ENCODE measurements at places on chromosomes 2 and 18. TPM values are rescaled to one million over a fixed set of nuclear protein-coding genes. Genes with fewer than 3 reads are reported as not detected.

DNA sequence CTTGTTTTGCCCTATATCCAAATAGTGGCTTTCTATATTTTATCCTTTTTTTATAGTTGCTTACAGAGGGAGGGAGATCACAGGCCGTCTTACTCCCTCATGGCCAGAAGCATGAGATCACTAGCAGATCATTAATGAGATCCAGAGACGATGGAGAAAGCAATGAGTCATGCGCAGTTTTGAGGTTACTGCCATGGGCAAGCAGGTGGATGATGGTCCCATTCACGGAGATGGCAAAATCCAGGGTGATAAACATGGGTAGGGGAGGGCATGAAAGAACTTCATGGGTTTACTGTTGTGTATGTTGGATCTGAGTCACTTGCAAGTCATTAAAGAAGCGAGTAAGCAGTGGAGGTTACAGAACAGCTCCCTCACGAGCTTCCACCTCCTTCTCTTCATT is 60.4 kb downstream of the C18orf63 start:
- DNase-seq = peak; percentile 3

DNA sequence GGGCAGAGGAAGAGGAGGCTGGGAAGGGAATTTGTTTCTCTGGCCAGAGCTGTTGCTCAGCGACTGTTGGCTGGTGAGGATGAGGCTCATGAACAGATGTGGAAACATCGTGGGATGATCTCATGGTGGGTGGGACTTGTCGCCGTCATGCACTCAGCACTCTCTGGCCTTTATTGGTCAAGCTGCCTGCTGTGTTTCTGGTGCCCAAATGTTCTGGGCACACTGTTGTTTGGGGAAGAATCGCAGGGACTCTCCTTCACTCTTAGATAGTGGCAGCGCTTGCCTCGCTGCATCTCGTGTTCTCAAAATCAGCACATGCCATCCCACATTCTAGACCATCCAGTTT is 145.6 kb downstream of the AGAP1 start:
- peak; percentile 66 for DNase-seq

GRCh38 chr2:17199741-17200140 is 318.5 kb downstream of the RAD51AP2 start:
- DNase-seq = no peak

GRCh38 chr18:22847392-22847791 is 85.7 kb upstream of the RBBP8 start:
- DNase-seq = no peak

DNA sequence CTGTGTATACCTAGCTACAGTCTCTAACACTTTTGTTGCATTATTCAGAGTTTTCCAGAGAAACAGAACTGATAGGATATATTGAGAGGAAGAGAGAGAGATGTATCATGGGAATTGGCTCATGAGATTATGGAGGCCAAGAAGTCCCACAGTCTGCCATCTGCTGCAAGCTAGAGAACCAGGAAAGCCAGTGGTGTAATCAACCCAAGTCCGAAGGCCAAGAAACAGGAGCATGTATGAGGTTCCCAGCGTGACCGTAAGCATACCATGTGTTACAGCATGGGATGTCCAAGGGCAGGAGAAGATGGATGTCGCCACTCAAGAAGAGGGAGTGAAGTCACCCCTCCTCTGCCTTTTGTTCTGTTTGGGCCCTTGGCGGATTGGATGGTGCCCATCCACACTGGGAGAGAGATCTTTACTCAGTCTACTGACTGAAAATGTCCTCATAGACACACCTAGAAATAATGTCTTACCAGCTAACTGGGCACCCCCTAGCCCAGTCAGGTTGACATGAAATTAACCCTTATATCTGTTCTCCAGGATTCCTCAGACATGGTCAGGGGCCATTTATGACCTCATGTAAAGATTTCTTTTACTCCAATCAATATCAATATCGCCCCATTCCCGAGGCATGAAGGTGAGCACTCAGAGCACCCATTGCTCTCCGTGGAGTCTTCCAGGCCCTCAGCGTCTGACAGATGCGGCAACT is 179.6 kb downstream of the CTIF start:
- DNase-seq = no peak

DNA sequence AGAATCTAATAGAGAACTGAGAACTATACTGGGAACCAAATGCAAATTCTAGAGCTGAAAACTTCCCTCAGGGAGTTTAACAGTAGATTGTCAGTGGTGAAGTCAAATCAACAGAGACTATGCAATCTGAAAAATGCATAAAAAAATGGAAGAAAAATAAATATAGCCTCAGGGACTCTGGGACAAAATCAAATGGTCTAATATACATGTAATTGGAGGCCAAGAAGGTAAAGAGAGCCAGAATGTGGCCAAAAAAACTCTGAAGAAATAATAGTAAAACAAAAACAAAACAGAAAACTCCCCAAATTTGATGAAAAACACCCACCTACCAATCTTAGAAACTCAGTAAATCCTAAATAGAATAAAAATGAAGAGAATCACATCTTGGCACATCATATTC is 16.5 kb downstream of the DNAJC27 start:
- no peak for DNase-seq

GRCh38 chr18:1361936-1362335 is 457.3 kb downstream of the ADCYAP1 start:
- no peak for DNase-seq

DNA sequence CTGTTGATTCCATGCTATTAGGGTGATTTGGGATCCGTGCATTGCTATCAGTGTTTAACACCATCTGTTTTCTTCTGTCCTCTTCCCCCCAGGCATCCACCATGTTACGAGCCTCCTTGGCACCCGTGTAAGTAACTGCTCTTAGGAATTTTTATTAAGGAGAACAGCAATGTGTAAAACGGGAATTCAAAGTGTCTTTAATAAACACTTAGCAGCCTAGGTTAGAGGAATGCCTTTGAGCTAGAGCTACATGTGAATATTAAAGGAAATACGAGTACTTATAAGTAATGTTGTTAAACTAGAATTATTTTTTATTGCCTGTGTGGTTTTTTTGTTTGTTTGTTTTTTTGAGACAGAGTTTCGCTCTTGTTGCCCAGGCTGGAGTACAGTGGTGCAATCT is 58.1 kb downstream of the ARMC9 start:
- no peak for DNase-seq

- no peak for DNase-seq
Observed at GRCh38 chr2:169472249-169472648, 7.0 kb upstream of the BBS5 start.

GRCh38 chr2:147449323-147449991 is 395.4 kb upstream of the ACVR2A start:
- DNase-seq = no peak

GRCh38 chr2:196217116-196217515 is 45.7 kb upstream of the STK17B start:
- no peak for DNase-seq

DNA sequence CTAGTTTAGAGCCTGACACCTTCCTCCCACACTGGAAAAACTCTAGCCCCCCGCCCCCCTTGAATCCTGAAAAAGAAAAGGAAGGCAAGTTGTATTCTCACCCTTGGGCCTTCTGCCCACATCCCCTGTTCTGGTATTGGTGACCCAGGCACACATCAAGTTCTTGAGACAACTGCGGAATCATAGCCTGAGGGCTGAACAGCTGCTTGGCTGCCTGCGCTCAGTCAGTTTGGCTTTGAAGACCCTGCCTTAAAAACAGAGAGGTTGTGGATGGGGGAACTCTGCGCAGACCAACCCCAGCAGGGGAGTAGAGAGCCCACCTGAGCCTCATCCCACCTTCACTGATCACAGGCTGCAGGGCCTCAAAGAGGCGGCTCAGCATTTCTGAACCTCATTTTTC is 229.2 kb downstream of the ANAPC1 start:
- no peak for DNase-seq

GRCh38 chr2:173045181-173045580 is 30.5 kb upstream of the MAP3K20 start:
- DNase-seq = no peak

DNA sequence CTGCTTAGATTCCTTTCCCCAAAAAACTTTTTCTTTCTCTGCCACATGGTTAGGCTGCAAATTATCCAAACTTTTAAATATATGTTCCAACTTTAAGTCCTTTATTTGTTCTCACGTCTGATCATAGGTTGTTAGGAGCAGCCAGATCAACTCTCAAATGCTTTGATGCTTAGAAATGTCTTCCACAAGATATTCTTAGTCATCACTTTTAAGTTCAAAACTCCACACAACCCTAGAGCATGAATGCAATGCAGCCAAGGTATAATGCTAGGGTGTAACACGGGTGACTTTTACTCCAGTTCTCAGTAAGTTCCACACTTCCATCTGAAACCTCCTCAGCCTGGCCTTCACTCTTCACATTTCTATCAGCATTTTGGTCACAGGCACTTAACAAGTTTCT is 987.5 kb downstream of the DCDC2C start:
- DNase-seq = no peak

DNA sequence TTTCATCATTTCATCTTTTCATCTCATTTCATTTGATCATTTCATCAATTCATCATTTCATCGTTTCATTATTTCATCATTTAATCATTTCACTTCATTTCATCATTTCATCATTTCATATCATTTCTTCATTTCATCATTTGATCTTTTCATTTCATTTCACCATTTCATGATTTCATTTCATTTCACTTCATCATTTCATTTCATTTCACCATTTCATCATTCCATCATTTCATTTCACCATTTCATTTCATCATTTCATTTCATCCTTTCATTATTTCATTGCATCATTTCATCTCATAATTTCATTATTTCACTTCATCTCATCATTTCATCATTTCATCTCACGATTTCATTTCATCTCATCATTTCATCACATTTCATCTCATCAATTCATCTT is 127.8 kb downstream of the ANKRD30BL start:
- no peak for DNase-seq

GRCh38 chr2:67510745-67511144 is 113.6 kb downstream of the ETAA1 start:
- DNase-seq = no peak

- peak; percentile 74 for DNase-seq
Observed at GRCh38 chr2:68319398-68320117, at the start of gene CNRIP1. Gene CNRIP1 (minus strand): TSS chr2:68319949. CDS start chr2:68319400, 549 bp downstream.

- no peak for DNase-seq
Observed at GRCh38 chr2:82395531-82395930, 2063.5 kb downstream of the SUCLG1 start.

GRCh38 chr2:214796911-214797310 is 12.6 kb downstream of the BARD1 start:
- no peak for DNase-seq

GRCh38 chr18:52077251-52077983 is 262.6 kb upstream of the DCC start:
- no peak for DNase-seq

- peak; percentile 52 for DNase-seq
Observed at GRCh38 chr2:232903989-232904388, 33.9 kb downstream of the SNORC start.

- DNase-seq = no peak
Observed at GRCh38 chr2:221364672-221365071, 207.4 kb downstream of the EPHA4 start.

GRCh38 chr2:176380341-176380740 is 111.1 kb downstream of the MTX2 start:
- DNase-seq = no peak

GRCh38 chr2:48250943-48251342 is 279.0 kb upstream of the STON1 start:
- DNase-seq = no peak

- DNase-seq = no peak
Observed at GRCh38 chr18:45958730-45959129, 8.4 kb downstream of the EPG5 start.

- DNase-seq = no peak
Observed at GRCh38 chr2:60508339-60508917, 45.0 kb downstream of the BCL11A start.

Gene CCDC141
- total RNA-seq = 0.31 TPM

Gene RETREG2
- 120 TPM for total RNA-seq

Gene KHK
- total RNA-seq = 8.7 TPM

Gene CENPO
- total RNA-seq = 47.1 TPM

Gene CGREF1
- total RNA-seq = 0.40 TPM

Gene CHRND
- total RNA-seq = not detected

Gene SPC25
- 98.4 TPM for total RNA-seq

Gene WDR35
- 14.7 TPM for total RNA-seq

Gene COL6A3
- total RNA-seq = 2.5 TPM

Measured in A172 (cell line).